ENCODE measurements at places on chromosomes 12 and 14. TPM values are rescaled to one million over a fixed set of nuclear protein-coding genes. Genes with fewer than 3 reads are reported as not detected.
A peak's percentile ranks its signal among the peaks of the same experiment; 100 is the strongest.

DNA sequence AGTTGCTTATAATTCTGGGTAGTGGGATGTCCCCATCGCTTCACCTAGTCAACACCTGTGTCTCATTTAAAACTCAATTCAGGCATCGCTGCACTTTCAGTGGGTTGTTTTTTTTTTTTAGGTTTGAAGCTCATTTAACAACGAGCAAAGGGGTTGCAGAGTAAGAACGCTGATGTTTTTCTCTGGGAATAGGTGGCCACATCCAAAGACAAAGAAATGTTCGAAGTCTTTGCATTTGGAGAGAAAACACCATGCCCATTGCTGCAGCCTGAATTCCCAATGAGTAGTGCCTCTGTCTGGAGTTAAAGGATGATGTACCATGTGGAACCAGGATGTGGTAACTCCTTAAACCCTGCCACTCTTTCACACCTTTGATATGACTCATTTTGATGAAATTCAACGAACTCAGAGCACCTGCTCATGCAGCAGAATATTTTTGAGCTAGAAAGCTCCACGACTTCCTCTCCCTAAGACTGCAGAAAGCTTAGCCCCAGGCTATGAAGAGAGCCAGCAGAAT is 35.1 kb upstream of the BATF start:
- H3K4me1 ChIP-seq: no peaks in the 10 kb centered on the region
- no peak for DNase-seq
- no peak overlapping the region for H3K27ac ChIP-seq
- no peak overlapping the region for H3K4me3 ChIP-seq
- no peaks in the 10 kb centered on the region for H3K27me3 ChIP-seq

DNA sequence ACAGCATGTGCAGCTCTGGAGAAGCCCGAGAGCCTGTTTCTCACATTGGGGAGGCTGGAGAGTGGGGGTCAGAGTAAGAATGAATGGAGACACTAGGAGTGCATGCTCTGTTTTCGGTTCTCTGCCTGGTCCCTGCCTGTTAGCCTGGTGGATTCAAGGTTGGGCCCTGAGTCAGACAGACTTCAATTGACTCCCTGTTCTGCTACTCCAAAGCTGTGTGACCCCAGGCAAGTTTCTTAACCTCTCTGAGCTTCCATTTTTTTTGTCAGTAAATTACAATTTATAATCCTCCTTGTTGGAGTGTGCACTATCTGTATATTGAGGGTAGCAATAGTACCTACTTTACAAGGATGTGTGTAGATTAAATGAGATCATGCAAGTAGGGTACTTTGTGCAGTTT is 102.6 kb upstream of the ESRRB start:
- H3K4me1 ChIP-seq: no peaks in the 10 kb centered on the region
- DNase-seq: no peak
- no peak overlapping the region for H3K4me3 ChIP-seq
- H3K36me3 ChIP-seq: no peaks in the 10 kb centered on the region
- H3K27me3 ChIP-seq: no peaks in the 10 kb centered on the region

DNA sequence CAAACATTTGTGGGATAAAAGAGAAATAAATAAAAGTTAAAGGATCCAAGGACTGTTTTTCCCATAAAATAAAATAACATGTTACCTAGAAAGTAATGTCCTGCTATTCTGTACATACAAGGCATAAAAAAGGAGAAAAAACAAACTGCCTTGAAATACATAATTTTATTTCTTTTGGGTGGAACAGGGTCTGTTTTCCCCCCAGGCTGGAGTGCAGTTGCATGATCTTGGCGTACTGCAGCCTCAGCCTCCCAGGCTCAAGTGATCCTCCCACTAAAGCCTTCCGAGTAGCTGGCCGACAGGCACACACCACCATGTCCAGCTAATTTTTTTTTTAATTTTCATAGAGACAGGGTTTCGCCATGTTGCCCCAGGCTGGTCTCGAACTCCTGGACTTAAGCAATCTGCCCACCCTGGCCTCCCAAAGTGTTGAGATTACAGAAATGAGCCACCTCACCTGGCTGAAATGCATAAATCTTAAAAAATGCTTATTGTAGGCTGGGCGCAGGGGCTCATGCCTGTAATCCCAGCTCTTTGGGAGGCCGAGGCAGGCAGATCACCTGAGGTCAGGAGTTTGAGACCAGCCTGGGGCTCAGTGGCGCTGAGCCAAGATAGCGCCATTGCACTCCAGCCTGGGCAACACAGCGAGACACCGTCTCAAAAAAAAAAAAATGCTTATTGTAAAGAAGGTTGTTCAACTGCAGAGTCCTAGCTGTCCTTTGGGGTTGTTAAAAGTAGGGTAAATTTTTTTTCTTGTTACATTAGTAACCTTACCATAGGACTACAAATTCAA is 4.1 kb upstream of the TUBA1C start:
- no peak overlapping the region for H3K4me3 ChIP-seq
- H3K27me3 ChIP-seq: no peaks in the 10 kb centered on the region
- DNase-seq: no peak
- no peak overlapping the region for H3K27ac ChIP-seq
- no peaks in the 10 kb centered on the region for H3K36me3 ChIP-seq

GRCh38 chr12:131432532-131433260 is 278.2 kb upstream of the SFSWAP start:
- no peak overlapping the region for H3K27ac ChIP-seq
- H3K36me3 ChIP-seq: no peaks in the 10 kb centered on the region
- H3K4me1 ChIP-seq: no peaks in the 10 kb centered on the region
- no peak overlapping the region for H3K4me3 ChIP-seq

DNA sequence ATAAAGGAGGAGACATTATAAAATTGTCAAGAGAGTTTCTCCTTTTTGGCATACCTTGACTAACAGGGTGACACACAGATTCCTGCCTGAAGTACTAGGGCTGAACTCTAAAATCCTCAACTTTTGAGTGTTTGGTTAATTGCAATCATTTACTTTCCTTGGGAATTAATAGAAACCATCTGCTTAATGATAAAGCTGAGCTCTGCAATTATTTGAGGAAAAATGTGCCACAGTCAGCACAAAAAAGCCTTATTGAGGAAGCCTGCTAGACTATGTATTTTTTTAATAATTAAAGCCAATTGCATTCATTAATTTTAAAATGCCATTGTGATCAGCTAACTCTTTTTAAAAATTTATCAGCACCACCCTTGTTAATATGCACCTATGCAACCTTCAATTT is 38.7 kb downstream of the PRICKLE1 start:
- no peaks in the 10 kb centered on the region for H3K36me3 ChIP-seq
- H3K4me1 ChIP-seq: no peaks in the 10 kb centered on the region
- H3K27me3 ChIP-seq: no peaks in the 10 kb centered on the region
- no peak overlapping the region for H3K4me3 ChIP-seq
- H3K27ac ChIP-seq: no peak overlapping the region

- H3K4me1 ChIP-seq: no peaks in the 10 kb centered on the region
- no peaks in the 10 kb centered on the region for H3K36me3 ChIP-seq
- H3K27ac ChIP-seq: no peak overlapping the region
- no peak for DNase-seq
These were observed 86.2 kb upstream of the RESF1 start for GRCh38 chr12:31872831-31873604.

GRCh38 chr12:26938701-26939062 is 412 bp downstream of the FGFR1OP2 start:
- peak overlapping the region; percentile 99 for H3K27ac ChIP-seq
- H3K27me3 ChIP-seq: no peaks in the 10 kb centered on the region

Gene FGF23
- total RNA-seq: not detected

Gene ARG2
- 76.1 TPM for total RNA-seq

Gene JDP2
- 37.9 TPM for total RNA-seq
